ENCODE measurements at places on chromosomes 4 and X. TPM values are rescaled to one million over a fixed set of nuclear protein-coding genes. Genes with fewer than 3 reads are reported as not detected.

Gene CYBB
- not detected for total RNA-seq

Gene COL4A6
- total RNA-seq, result not detected

Gene S100P
- 1.9 TPM for total RNA-seq

Gene IL9R
- total RNA-seq, result 2.0 TPM

Gene PDGFC
- total RNA-seq, result not detected

Gene SULT1B1
- total RNA-seq, result 2.8 TPM

- no peak for DNase-seq
These were observed 26.0 kb downstream of the STAP1 start for GRCh38 chr4:67584496-67584895.

DNA sequence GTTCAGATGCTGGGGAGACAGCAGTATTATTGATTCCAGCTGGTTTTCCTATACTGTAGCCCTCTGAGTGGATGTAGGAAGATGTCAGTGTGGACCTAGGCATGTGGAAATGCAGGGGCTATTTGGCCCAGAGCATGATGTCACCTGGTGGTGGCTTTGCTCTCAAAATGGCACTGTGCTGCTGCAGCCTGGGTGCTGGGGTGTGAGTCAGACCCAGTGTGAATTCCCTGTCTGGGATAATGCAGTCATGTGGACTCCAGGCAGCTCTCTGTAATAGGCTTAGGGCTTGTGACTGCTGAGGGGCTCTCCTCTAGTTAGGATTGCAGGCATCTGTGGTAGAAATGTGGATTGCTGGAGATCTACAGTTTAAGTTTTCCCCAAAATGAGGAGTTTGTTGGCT is 70.7 kb downstream of the DCAF8L2 start:
- no peak for DNase-seq

DNA sequence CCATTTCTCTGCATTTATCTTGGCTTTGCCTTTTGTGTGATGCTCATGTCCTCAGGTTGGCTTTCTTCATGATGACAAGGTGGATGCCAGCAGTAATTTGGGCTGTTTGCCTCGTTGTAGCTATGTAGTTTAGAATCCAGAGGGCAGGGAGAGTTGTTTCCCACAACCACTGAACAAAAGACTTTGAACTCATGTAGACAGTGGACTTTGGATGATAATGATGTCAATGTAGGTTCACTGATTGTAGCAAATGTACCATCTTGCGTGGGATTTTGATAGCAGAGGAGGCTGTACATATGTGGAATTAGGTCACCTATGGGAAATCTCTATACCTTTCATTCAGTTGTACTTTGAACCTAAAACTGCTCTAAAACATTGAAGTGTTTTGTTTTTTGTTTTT is 41.3 kb downstream of the MND1 start:
- no peak for DNase-seq

- no peak for DNase-seq
These were observed 210.7 kb downstream of the MAML3 start for GRCh38 chr4:139943277-139943676.

- no peak for DNase-seq
These were observed 68.0 kb upstream of the PLS3 start for GRCh38 chrX:115493015-115493414.

Data from activated CD4-positive, alpha-beta T cell treated with anti-CD3 and anti-CD28 coated beads for 36 hours (primary cell).